ENCODE measurements at places on chromosomes 5 and 9. TPM values are rescaled to one million over a fixed set of nuclear protein-coding genes. Genes with fewer than 3 reads are reported as not detected.

GRCh38 chr9:112550531-112550930 is 63.9 kb downstream of the KIAA1958 start:
- no peak for DNase-seq

LAMC3 gene
- 0.68 TPM for total RNA-seq

GPRIN1 gene
- 1.6 TPM for total RNA-seq

PDZD2 gene
- total RNA-seq = 2.3 TPM

GRCh38 chr5:172626031-172626581 is 15.0 kb upstream of the NEURL1B start:
- DNase-seq = no peak

DNA sequence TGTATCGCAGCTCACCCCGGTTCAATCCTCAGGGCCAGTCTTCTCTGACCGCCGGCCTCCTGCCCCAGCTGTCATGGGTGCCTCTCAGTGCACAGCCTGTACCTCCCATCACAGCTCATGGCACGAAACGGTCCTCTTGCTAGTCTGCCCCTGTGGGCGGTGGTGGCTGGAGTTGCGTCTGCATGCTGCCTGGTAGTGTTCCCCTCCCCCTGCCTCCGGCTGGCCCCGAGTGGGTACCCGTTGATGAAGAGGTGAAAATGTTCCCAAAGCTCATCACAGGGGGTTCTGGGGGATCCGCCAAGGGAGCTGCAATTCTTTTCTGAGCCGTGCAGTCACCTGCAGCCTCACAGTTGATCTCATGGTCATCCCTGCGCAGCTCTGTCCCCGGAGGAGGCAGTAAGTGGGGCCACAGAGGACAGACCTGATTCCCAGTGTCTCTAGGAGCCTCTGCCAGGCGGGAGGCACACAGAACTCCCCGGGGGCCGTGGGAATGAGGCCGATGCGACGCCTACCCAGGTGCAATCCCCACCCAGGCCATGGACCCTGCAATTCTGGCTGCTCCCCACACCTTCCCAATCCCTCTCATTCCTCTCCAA is 34.7 kb upstream of the FIBCD1 start:
- DNase-seq = no peak

ZNF462 gene
- 55.0 TPM for total RNA-seq

DNA sequence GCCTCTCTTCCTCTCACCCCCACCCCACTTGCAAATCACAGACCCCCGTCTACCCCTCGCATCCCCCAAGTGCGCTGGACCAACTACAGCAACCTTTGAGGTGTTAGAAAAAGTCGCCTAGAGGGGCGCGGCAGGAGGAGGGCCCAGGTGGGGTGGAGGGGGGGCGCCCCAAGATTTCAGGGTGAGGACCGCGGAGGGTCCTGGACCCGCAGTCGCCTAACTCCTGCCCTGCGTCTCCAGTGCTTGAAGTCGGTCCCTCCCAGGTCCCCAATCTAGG is 379 bp upstream of the EGFLAM start:
- DNase-seq = no peak

GRCh38 chr9:78030553-78031443 is 813 bp downstream of the GNAQ start:
- DNase-seq = no peak

IFNK gene
- not detected for total RNA-seq

DNA sequence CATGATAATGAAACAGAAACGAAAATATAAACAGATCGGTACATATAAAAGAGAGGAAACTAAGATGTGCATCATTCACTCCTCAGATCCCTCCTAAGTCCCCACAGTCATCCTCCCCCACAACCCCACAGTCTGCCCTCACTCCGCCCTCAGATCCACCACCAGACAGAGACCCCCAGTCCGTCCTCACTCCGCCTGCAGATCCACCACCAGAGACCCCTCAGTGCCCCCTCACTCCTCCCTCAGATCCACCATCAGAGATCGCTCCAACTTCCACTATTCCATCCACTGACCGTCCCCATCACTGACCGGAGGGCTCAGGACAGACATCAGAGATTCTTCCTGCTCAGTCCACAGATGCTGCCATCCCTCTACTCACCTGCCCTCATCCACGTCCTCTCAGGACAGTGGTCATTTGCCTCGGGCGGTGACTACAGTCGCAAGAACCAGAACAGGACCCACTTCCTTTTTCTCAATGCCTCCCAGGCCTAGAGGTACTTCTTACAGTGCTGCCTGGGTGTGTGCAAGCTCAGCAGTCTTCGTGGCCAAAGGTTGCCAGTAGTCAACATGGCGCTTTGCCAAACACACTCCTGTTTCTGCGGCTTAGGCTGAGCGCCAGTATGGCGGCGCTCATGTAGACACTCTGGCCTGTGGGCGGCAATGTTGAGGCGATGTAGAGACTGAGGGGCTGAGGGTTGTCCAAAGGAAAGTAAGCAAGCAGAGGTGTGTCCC is 8.3 kb upstream of the SPATA31C1 start:
- DNase-seq = peak; percentile 64

GRCh38 chr9:121640076-121640475 is 11.4 kb upstream of the DAB2IP start:
- DNase-seq = no peak

GRCh38 chr9:73219985-73220626 is 68.4 kb downstream of the ANXA1 start:
- no peak for DNase-seq

GRCh38 chr5:68436686-68437520 is 221.3 kb downstream of the PIK3R1 start:
- DNase-seq = no peak

- no peak for DNase-seq
Measured at GRCh38 chr5:149036168-149036567, 26.7 kb downstream of the SH3TC2 start.

DNA sequence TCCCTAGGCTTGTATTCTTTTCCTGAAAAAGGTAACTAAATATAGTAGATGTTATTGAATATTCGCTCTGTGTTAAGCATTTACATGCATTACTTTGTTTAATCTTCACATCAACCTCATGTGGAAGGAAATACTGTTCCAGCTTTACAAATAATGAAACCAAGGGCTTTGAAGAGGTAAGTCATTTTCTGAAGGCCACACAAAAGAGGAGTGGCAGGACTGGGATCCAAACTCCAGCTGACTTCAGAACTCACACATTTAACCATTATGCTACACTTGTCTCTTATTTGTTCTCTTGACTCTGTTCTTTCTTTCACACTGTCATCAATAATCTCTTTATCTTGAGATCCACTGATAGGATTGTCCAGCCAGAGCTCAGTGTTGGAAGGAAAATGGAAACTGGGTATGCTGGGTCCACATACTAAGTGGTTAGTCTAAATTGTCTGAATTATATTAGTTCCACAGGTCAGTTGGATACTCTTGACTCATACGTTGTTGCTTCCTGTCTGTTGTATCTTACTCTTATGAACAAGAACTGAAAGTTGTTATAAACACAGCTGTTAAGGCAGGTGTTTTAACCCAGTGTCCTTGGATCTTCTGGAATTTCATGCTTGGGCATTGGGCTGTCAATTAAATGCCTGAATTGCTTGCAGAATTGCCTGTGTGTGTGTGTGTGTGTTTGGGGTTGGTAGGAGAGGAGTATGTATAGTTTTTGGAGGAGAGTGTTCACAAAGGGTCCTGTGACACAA is 65.6 kb downstream of the TLE4 start:
- DNase-seq = no peak

MGAT1 gene
- 140 TPM for total RNA-seq

- DNase-seq = peak; percentile 36
Measured at GRCh38 chr5:6379246-6379645, 899 bp upstream of the MED10 start.

- DNase-seq = no peak
Measured at GRCh38 chr5:158560170-158560569, 539.5 kb downstream of the EBF1 start.

STKLD1 gene
- 3.5 TPM for total RNA-seq

MARVELD2 gene
- total RNA-seq = 0.71 TPM

GRCh38 chr9:89044881-89045280 is 53.6 kb downstream of the S1PR3 start:
- DNase-seq = peak; percentile 56

GRCh38 chr5:112691758-112692157 is 45.9 kb upstream of the APC start:
- DNase-seq = no peak

- no peak for DNase-seq
Measured at GRCh38 chr5:172004824-172005237, 1.6 kb downstream of the FBXW11 start.

DNA sequence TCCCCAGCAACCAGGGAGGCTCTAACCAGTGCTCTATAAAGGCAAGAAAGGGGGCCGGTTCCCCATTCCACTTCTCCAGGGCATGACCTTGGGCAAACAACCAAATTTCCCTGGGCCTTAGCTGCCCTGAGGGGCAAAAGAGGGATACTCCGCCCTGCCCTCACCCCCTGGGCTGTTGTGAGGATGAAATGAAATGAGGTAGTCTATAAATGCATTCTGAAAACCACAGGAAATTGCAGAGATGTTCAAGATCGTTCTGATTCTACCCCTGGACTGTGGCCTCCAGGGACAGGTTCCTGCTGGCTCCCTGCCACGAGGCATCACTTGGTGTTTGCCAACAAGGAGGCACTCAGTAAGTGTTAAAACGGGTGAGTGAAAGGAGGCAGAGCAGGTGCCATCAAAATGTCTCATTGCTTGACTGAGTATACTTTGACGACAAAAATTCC is 5.7 kb downstream of the RAPGEF1 start:
- DNase-seq = no peak

PTRH1 gene
- 10.6 TPM for total RNA-seq
